Fibroblast of upper back skin (primary cell): ENCODE measurements at places on chromosomes 16 and 17.
A peak's percentile ranks its signal among the peaks of the same experiment; 100 is the strongest.

GRCh38 chr16:21600031-21600773 is 825 bp downstream of the METTL9 start:
- no peak for DNase-seq

DNA sequence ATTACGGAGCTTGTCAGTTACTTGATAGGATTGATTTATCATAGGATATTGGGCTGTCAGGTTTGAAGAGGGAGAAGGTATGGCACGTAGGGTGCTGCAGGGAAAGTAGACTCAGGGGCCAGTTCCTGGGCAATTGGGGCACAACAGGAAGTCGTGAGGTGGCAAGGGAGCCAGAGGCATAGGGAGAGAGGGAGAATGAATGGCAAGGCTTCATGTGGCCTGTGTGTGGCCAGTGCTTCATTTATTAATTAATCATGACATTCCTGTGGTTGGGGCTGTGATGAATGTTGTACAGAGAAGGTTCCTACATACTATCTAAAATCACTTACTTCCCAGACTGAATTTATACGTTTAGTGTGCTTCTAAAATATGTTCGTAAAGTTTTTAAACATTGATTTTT is 19.3 kb downstream of the MFSD11 start:
- DNase-seq: no peak

DNA sequence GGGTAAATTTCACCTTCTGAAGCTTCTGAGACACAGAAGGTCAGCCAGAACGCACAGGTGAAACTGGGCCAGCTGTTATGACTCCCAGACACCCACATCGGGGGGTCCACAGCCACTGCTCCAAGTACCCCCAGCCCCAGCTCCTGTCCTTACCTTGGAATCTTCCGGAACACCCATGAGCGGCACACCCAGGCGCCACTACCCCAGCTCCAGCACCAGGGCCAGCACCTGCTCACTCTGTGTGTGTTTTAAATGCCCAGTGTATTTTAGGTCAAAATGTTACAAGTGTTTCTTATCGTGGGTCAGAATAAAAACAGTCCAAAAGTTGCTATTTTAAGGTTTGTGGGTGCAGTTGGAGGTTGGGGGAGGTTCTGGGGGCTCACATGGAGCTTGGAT is 116.3 kb downstream of the RMI2 start:
- no peak for DNase-seq

DNA sequence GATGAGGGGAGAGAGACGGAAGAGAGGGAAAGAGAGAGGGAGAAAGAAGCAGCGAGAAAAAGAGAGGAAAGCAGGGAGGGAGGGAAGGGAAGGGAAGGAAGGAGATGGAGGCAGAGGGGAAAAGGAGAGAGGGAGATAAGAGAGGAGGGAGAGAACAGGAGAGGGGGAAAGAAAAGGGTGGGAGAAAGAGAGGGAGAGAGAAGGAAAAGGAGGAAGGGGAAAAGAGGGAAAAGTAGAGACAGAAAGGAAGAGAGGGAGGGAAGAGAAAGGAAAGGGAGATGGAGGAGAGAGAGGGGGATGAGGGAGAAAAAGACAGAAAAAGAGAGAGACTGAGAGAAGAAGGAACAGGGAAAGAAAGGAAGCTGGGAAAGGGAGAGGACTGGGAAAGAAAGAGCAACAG is 814.4 kb downstream of the CDH11 start:
- no peak for DNase-seq

DNA sequence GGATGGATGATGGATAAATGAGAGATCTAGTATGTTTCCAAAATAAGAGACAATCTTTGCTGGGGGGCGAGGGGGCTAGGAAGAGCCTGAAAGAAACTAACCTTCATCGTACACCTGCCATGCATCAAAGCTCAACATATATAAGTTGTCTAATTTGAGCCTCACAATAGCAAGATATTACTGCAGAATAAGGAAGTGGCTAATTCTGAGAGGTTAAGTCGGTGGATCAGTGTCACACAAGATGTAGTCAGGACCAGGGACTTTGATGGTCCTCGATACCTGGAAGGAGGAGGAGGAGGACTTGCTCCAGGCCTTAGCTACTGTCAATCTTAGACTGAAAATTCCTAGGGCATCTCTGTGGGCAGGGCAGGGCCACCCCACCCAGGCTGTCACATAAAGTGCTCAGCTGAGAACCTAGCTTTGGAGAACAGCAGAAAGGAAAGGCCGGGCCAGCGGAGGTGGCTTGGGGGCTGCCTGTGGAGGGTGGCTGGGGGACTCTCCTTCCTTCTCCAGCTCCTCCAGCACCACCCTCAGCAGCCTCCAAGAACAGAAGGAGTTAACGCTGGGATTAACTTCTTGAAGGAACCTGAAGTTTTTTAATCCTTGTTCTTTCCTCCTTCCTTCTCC is 460 bp upstream of the SLC13A2 start:
- DNase-seq: no peak

DNA sequence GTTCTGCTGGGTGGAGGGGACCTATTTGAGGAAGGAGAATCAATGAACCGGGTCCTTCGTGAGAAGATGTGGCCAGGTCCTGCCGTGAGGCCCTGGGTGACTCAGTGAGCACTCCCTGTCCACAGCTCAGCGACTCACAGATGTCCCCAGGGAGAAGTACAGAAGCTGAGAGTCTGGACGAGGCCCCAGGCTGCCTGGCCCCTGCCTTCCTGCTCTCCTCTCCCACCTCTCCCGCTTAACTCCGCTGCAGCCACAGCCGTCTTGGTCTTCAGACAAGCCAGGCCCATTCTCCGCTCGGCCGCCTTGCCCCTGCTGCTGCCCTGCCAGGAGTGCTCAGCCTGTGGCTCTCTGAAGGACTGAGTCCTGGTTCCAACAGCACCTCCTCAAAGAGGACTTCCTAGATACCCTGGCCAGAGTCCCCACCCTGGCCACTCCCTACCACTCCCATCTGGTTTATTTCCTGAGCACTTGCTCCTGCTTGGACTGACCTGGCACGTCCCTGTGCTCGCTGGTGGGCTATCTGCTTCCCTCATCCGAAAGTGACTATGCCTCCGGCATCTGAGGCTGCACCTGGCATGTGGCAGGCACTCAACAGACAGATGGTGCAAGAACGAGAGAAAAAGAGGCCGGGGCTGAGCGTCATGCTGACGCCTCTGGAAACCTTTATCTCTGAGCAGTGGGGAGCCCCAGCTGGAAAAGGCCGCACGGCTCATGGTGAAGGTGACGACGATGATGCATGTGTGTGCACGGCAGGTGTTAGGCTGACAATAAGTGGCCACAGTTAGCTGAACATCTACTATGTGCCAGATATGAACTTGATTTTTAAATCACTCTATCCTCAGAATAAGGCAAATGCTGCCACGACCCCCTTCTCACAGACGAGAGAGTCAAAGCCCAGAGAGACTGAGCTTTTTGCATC is 9.2 kb upstream of the TNFRSF13B start:
- DNase-seq: peak; percentile 50

DNA sequence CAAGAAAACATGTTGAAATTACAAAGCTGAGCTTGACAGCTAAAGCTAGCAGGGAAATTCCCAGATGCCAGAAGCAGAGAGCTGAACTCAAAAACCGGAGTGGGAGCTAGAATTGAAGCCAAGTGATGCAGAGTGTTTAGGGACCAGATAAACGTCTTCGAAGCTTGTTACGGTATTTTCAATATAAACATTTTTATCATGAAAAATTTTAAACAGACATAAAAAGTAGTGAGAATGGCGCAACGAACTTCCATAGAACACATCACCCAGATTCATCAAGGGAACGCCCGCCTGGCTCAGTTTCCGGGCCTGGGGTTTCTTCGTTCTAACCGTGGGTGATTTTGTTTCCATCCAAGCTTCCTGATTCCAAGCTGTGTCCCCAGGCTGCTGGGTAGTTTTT is 18.1 kb downstream of the SPNS2 start:
- no peak for DNase-seq

GRCh38 chr17:61408151-61409041 is 8.8 kb downstream of the TBX2 start:
- no peak for DNase-seq

DNA sequence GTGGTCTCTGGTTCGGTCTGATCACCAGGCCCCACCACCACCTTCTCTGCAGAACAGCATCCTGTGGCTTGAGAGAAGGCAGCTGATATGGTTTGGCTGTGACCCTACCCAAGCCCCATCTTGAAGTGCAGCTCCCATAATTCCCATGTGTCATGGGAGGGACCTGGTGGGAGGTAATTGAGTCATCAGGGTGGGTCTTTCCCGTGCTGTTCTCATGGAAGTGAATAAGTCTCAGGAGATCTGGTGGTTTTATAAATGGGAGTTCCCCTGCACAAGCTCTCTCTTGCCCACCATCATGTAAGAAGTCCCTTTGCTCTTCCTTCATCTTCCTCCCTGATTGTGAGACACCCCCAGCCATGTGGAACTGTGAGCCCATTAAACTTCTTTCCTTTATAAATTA is 352.3 kb upstream of the CDH5 start:
- DNase-seq: no peak

- DNase-seq: peak; percentile 55
Measured at GRCh38 chr17:73855720-73856333, 211.6 kb upstream of the SDK2 start.

DNA sequence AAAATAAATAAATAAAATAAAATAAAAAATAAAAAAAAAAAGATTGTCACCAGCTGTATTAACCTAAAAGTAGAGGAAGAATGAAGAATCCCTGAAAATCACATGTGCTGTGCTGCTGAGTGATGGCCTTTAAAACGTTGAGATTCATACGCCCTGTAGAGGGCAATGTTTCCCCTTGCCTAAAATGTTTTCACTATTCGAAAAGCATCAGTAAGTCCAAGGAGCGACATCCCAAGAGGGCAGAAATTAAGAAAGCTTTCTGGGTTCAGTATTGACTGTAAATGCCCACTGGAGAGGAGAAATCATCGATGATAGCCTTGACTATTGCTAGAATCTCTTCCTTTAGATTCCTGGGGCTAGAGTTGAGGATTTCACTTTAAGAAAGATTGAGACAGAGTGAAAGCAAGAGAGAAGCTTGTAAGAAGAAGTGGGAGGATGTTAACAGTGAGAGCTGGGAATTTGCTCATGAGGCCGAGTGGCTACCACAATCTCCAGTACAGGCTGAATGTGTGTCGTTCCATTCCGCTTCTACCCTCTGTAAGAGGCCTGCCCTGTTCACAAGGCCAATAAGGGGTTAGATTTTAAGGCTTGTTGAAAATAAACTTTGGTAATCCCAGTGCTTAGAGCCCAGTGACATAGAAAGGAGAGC is 170.8 kb upstream of the FAM20A start:
- DNase-seq: peak; percentile 67

GRCh38 chr16:47565454-47565853 is 104.3 kb downstream of the PHKB start:
- DNase-seq: peak; percentile 20

DNA sequence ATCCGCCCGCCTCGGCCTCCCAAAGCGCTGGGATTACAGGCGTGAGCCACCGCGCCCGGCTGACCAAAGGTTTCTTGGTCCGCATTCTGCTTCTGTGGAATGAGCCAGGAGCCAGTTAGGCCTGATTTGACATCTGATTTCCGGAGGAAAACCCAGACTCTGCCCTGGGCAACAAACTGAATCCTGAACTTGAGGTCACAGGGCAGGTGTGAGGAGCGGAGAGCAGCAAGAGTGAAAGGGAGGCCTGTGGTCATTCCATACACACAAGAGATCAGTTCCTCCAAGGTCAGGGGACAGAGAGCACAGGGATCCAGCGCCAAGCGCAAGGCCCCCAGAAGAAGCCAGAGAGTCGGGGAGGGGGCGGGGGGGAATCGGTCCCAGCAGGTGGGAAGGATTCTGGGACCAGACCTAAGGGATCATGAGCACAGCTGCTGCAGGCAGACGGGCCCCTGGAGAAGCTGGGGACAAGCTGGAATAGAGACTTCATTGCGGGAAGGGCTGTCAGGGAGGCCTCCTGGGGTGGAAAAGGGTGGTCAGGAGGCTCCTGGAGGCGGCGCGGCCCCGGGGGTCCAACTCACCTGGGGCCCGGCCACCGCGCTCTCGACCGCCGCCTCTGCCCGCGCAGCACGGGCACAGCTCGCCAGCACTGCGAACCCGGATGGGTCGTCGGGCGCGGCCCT is 436 bp downstream of the SHPK start:
- DNase-seq: no peak

GRCh38 chr16:86567701-86568581 is 1.3 kb downstream of the FOXC2 start:
- DNase-seq: no peak

- DNase-seq: no peak
Measured at GRCh38 chr17:39527220-39527813, 66.0 kb downstream of the CDK12 start.

DNA sequence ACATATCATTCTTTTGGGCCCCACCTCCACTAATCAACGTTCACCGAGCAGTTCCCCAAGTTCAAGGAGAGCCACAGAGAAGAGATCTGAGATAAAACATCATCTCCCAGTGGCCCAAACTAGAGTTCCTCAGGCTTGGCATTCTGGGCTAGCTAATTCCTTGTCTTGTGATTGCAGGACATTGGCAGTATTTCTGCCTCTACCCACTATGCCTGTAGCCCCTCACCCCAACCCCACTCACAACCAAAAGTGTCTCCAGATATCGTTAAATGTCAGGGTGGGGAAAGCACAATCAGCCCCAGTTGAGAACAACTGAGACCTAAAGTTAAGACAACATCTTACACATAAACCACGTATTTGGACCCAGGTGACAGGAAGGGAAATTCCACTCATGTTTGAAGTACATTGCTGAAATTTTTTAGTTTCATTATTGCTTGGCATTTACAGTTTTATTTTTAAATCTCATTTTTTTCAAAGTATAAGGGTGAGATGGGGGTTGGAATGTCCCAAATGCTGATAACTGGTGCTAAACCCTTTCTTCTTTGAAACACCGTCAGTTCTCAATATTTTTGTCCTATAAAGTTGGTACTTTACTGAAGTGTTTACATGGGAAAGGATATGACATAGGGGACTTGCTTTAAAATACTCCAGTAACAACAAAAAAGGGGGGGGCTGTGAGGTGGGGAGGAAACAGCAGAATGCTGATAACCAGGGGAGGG is 13.6 kb downstream of the ZC3H7A start:
- DNase-seq: peak; percentile 73

- peak; percentile 27 for DNase-seq
Measured at GRCh38 chr16:59597269-59597668, 863.2 kb upstream of the GOT2 start.
